CD4-positive, alpha-beta T cell treated with Interferon gamma for 1 hour (primary cell): ENCODE measurements at places on chromosomes 5 and 9.

- no peak for DNase-seq
These were observed 141.5 kb downstream of the KDM4C start for GRCh38 chr9:6899274-6899673.

- no peak for DNase-seq
These were observed 78.8 kb downstream of the GIN1 start for GRCh38 chr5:103041071-103041676.

GRCh38 chr5:103108086-103108485 lies 11.9 kb downstream of the GIN1 start:
- DNase-seq: no peak

DNA sequence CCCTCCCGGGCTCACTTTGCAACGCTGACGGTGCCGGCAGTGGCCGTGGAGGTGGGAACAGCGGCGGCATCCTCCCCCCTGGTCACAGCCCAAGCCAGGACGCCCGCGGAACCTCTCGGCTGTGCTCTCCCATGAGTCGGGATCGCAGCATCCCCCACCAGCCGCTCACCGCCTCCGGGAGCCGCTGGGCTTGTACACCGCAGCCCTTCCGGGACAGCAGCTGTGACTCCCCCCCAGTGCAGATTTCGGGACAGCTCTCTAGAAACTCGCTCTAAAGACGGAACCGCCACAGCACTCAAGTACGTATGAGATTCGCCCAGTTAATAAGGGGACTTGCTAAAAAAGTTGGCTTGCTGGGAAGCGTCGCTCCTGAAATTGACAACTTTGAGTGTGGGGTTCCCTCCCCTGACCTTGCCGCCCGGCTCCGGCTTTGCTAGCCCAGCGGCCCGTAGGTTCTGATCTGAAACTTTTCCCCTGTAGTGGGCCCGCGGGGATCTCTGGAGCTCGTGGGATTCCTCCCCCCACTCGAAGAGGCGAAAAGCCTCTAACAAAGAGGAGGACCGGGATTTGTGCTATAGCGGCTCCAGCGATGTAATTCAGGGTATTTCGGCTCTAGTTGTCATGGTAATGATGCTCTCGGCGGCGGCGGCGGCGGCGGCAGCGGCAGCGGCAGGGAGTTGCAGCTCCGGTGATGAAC lies 572 bp downstream of the NR4A3 start:
- peak; percentile 62 for DNase-seq

DNA sequence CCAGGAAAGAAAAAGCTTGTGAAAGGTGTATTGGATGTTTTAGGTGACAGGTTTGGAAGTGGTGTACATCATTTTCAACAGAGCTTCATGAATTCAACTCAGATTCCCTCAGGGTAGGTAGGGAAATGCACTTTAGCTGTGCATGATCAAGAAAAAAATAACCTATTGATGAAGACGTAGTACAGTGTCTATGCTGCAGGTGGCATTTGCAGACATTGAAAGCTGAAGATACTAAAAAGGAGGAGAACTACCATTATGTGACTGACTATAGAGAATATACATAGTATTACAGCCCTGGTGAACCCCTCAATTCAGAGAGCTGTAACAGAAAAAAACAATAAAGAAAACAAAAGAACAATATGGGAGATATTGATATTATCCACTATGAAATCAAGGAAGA lies 2344.7 kb upstream of the ACO1 start:
- DNase-seq: no peak

- no peak for DNase-seq
These were observed 412.1 kb upstream of the ADAMTSL1 start for GRCh38 chr9:18061856-18062255.

DNA sequence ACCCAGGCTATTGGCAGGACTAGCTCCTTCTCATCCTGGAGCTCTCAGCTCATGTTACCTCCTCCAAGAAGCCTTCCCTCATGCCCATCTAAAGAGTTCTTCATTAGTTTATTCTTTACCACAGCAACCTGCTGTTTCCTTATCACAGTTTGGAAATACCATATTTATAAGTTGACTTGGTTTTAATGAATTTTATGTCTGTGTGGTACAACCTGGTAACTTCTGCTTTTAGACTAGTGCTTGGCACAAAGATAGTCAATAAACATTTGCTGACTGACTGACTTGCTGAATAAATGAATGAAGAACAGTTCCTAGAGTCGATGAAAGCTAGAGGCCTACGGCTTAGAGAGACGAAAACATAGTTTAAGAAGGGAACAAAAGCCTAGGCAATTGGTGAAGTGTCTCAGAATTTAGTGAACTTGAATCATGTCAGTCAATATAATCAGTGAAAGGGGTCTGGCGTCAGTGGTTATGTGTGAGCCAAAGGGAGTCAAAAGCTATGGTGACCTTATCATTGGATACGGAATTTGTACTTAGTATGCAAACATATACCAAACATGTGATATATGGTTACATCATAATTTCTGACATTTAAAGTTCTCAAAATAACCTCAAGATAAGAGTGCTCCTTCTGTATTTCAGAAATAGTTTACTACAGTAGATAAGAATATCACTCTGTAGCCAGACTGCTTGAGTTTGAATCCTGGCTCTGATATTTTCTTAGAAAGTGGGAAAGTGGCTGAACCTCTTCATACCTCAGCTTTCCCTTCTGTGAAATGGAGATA lies 239.5 kb downstream of the MCTP1 start:
- DNase-seq: no peak

DNA sequence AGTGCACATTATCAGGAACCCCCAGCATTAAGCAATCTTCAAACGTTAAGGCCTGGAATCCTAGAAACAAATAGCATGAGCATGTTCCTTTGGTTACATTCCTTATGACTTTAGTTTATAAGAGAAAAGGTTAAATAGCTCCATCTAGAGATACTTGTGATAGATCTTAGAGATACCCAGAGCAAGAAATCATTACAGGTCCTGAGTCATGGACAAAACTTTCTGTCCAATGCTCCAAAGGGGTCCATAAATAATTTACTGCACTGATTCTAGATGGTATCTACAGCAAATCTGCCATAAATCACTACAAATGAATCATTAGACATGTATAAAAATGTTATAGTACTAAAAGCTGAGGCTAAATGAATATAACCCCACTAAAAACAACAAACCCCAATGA lies 139.6 kb downstream of the HTR1A start:
- DNase-seq: no peak

DNA sequence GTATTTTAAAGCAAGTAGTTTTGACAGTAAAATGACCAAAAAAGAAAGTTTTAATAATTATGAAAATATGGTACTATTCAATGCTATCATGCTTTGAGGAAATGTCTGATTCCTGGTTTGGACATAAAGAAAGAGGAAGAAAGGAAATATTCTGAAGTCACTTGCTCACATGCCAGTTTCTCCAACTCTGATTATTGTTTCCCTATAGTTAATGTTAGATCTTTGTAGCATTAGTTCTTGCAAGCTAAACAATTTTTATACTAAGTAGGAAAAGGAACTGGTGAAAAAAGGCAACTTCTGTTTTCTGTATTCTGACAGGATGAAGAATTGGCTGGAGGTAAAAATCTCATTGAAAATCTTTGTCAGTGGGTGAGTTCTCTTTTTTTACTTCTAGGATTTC lies 119.5 kb downstream of the YTHDC2 start:
- DNase-seq: no peak

DNA sequence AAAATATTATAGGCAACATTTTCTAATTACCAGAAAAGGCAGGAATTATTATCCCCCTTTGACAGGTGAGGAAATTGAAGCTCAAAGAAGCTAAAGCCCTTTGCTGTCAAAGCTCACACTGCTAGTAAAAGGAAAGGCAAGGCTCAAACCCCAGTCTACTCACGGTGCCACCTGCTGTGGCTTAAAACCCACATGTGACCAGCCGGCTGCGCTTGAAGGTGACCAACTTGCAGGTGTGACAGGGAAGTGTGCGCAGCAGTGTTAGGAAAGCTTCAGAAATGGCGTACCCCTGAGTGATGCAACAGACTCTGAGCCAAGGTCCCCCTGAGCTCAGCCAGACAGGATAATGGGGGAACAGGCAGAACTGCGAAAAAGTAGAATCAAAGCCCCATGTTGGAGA lies 45.2 kb downstream of the PAX5 start:
- DNase-seq: no peak

- no peak for DNase-seq
These were observed 126.1 kb upstream of the HAND1 start for GRCh38 chr5:154603953-154604679.

DNA sequence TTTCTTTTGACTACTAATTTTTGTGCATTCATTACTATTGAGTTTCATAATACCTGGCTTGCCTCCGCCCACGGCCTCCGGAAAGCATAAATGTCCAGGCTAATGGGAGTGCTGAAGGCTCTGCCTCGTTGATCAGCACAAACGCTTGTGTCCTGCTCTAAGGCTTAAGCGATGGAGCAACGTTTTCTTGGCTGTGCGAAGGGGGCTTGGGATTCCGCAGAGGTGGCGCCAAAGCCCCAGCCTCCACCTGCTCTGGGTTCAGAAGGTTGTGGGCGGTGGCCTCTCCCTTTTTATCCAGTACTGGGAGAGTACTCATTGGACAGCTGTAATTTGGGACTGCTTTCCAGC lies 19.7 kb downstream of the ANXA2R start:
- DNase-seq: peak; percentile 24

DNA sequence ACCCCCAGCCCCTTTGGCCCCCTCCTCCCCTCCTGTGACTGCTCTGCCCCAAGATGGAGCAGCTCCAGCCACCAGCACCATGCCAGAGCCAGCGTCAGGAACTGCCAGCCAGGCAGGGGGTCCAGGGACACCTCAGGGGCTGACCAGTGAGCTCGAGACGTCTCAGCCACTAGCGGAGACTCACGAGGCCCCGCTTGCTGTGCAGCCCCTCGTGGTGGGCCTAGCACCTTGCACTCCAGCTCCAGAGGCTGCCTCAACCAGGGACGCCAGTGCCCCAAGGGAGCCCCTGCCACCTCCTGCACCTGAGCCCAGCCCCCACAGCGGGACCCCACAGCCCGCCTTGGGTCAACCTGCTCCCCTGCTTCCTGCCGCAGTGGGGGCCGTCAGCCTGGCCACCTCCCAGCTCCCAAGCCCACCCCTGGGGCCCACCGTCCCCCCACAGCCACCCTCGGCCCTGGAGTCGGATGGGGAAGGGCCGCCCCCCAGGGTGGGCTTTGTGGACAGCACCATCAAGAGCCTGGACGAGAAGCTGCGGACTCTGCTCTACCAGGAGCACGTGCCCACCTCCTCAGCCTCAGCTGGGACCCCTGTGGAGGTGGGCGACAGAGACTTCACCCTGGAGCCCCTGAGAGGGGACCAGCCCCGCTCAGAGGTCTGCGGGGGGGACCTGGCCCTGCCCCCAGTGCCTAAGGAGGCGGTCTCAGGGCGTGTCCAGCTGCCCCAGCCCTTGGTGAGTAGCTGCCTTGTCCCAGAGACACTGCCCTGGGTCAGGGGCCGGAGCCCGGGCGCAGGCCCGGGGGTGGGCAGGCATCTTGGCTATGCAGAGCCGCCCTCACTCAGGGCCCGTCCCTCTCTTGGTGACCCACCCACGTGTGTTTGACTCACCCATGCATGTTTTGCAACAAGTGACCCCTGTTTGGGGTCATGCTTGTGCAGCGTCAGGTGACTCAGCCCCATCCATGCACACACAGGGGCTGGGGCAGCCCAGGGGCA lies 105.2 kb downstream of the WNK2 start:
- DNase-seq: no peak

GRCh38 chr5:89372176-89372575 lies 489.2 kb upstream of the MEF2C start:
- no peak for DNase-seq

DNA sequence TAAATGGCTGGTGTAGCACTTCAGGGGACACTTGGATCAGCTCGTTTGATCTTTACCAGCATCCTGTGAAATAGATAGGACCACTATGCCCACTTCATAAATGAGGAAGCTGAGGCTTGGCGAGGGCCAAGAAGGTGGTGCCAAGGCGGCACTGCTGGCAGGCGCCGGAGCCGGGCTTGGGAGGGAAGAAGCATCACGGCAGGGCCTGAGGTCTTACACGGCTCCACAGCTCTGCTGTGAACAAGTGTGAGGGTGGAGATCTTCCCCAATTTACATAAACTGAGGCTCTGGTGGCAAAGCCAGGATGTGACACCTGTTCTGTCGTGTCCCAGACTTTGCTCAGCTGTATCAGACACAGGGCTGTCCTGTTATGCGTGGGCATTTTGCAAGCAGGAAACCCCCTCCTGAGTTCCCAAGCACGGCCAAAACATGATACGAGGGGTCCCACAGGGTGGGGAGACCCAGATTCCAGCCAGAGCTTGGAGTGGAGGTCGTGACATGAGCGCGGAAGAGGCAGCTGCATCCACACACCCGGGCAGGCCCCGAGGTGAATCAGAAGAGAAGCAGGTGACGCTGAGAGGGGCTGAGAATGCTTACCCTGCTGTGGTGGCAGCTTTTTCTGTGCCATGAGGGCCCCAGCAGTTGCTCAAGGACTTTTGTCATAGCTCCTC lies 117.5 kb upstream of the BOD1 start:
- peak; percentile 33 for DNase-seq

GRCh38 chr9:131776473-131776872 lies 36.6 kb upstream of the RAPGEF1 start:
- DNase-seq: no peak

GRCh38 chr5:67886761-67887160 lies 328.8 kb upstream of the PIK3R1 start:
- DNase-seq: no peak

GRCh38 chr9:16924311-16924915 lies 53.9 kb upstream of the BNC2 start:
- DNase-seq: no peak

DNA sequence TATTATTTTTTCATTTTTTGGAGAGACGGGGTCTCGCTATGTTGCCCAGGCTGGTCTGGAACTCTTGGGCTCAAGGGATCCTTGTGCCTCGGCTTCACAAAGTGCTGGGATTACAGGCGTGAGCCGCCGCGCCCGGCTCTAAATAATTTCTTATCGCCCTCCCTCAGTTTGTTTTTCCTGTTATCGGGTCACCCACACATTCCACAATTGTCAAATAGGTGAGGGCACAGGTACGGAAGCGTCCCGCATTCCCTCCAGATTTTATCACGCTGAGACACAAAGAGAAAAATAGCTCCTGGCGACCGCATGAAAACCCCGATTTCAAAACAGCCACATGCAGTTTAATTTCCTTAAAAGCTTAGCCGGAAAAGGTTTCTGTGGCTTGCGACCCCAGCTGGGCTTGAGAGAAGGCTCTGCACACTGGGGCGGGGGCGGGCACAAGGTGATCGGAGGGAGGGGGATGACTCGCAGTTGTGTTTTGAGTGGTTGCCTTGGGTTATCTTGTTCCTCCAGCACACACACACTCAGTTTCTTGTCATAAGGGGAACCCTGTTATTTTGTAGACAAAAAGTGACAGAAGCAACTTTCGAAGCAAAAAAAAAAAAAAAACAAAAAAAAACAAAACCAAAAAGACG lies 717 bp upstream of the IQGAP2 start:
- peak; percentile 89 for DNase-seq

- DNase-seq: no peak
These were observed 84.8 kb downstream of the CD180 start for GRCh38 chr5:67111779-67112178.

DNA sequence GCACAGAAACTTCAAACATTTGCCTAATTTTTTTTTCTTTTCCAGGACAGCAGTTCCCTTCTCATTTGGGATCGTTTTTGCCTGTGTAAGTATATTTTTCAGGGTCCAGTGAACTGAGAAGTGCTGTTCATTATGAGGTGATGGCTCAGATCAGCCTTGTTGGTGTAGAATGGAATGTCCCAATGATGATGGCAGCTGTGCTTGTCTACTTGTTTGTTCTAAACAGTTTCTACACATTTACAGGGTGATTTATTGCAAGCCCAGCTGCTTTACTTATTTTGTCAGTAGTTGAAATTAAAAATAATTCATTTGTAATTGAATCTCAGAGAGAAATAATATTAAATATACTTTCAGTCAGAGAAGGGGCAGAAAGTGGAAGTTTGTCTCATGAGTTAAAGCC lies 337.6 kb upstream of the SEMA6A start:
- DNase-seq: no peak

- DNase-seq: no peak
These were observed 5.8 kb upstream of the IFNA1 start for GRCh38 chr9:21434202-21435014.
